ENCODE measurements at places on chromosomes 5 and 9. TPM values are rescaled to one million over a fixed set of nuclear protein-coding genes. Genes with fewer than 3 reads are reported as not detected.

PCDHGB5 gene
- 34.3 TPM for total RNA-seq

FBXO10 gene
- total RNA-seq = 19.8 TPM

PPP1R26 gene
- 15.6 TPM for total RNA-seq

GMCL2 gene
- not detected for total RNA-seq

PCA3 gene
- total RNA-seq = 0.07 TPM

HACD4 gene
- total RNA-seq = 2.0 TPM

MARVELD2 gene
- 1.6 TPM for total RNA-seq

FOXD4L3 gene
- total RNA-seq = 0.10 TPM

SH3PXD2B gene
- 27.9 TPM for total RNA-seq

RAD23B gene
- 98.4 TPM for total RNA-seq

S1PR3 gene
- total RNA-seq = 9.9 TPM

PCDHGA7 gene
- 10.3 TPM for total RNA-seq

FIBCD1 gene
- total RNA-seq = 10.7 TPM

KCNV2 gene
- not detected for total RNA-seq

C9orf152 gene
- total RNA-seq = not detected

OXCT1 gene
- total RNA-seq = 50.7 TPM

PRRX2 gene
- 17.9 TPM for total RNA-seq

SPIN1 gene
- total RNA-seq = 128 TPM

ZCCHC10 gene
- total RNA-seq = 9.3 TPM

IRX4 gene
- total RNA-seq = not detected

DEPDC1B gene
- total RNA-seq = 0.63 TPM

SMIM33 gene
- total RNA-seq = not detected

CD74 gene
- total RNA-seq = 1.3 TPM

HSD17B3 gene
- total RNA-seq = not detected

RIOK2 gene
- total RNA-seq = 27.9 TPM

LIFR gene
- 30.1 TPM for total RNA-seq

GPR107 gene
- total RNA-seq = 43.2 TPM

Measured in smooth muscle cell of the pulmonary artery (primary cell).